ENCODE measurements at places on chromosomes 1 and 21. TPM values are rescaled to one million over a fixed set of nuclear protein-coding genes. Genes with fewer than 3 reads are reported as not detected.

DNA sequence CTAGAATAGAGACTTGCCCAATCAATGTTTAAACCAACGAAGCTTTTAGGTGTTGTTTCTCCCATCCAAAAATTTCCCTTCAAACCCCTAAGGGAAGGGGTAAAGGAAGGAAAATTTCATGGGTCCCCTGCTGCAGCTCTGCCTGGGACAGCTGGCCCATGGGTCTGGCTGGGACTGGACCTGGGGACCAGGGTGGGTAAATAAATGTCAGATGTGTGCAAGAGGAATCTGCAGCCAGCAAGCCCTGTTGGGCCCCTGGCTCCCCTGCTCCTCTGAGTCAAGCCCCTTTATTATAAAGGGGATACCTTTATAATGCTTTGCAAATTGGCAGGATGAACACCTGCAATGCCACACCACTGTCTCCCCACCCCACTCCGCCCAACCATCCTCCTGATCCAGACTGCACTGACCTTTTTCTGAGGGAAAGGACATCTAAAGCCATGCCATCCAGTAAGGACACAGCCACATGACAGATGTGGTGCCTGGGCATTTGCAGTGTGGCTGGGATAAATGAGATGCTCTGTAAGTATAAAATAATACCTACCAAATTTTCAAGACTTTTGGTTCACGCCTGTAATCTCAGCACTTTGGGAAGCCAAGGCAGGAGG is 1.9 kb upstream of the TMEM125 start:
- no peak for DNase-seq

GRCh38 chr1:202664083-202664482 is 46.2 kb downstream of the SYT2 start:
- no peak for DNase-seq

- DNase-seq, result no peak
These were observed 255.9 kb downstream of the FAF1 start for GRCh38 chr1:50704126-50704525.

DNA sequence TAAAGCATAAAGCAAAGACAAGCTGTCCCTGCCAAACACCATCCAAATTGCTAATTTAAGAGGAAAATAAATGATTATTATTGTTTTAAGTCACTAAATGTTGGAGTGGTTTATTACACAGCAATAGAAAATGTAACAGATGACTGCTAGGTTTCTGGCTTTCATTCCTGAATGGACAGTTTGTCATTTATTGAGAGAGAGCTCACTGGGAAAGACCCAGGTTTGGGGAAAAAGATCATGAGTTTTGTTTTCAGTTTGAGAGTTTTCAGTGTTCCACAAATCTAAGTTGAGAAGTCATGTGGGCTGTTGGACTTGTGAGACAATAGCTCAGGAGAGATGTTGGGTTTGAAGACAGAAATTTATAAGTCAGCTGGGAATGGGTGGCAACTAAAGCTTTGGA is 5.4 kb downstream of the GPA33 start:
- DNase-seq, result no peak

- DNase-seq, result no peak
These were observed 63.8 kb downstream of the TGFB2 start for GRCh38 chr1:218408942-218409341.

DNA sequence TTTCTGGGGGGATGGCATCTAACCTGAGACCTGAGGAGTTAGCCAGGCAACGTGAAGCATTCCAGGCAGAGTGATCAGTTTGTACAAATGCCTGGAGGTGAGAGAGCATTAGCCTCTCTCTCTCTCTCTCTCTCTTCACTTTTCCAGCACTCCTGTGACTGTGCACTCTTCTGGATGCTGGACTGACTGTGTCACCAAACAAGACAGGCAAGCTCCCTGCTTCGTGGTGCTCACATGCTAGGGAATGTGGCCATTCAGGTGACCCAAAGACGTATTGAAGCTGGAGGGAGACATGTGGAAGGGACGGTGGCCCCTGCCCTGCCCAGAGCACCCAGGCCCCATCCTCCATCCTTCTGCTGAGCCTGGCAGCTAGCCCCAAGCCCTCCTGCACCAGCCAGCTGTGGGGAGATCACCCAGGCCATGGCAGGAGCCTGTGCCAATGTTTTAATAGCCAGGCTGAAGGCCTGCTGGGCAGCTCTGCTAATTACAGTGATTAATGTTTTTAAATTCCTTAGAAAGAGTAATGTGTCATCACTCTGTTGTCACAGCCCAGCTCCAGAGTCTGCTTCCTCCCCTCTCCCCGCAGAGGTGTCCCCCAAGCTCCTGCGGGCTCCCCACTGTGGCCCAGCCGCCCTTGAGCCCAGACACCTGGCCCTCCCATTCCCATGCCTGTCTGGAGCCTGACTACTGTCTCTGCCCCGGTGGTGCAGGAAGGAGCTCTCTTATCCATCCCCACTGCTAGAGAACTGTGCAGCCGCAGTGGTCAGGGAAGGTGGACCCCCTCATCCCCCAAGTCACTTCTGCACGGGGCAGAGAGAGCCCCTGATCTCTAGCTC is 48.9 kb downstream of the UBIAD1 start:
- DNase-seq, result no peak

DNA sequence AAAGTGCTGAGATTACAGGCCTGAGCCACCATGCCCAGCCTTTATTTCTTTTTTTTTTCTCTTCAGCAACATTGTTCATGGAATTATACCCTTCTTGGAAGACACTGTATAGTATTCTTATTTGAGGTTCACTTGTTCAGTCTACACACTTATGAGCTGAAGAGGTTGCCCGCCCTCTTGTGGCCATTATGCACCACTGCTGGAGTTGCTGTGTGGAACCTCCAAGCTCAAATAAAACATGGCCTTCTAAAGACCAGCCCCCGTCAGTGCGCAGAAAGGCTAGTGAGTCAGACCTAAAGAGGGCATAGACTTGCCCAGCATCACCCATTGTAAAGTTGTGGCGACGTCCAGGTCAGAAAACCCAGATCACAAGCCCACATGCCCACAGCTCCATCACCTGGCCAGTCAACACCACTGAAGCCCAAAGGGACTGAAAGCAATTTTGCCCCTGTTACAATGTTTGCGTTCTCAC is 20.4 kb downstream of the LURAP1 start:
- peak; percentile 63 for DNase-seq

DNA sequence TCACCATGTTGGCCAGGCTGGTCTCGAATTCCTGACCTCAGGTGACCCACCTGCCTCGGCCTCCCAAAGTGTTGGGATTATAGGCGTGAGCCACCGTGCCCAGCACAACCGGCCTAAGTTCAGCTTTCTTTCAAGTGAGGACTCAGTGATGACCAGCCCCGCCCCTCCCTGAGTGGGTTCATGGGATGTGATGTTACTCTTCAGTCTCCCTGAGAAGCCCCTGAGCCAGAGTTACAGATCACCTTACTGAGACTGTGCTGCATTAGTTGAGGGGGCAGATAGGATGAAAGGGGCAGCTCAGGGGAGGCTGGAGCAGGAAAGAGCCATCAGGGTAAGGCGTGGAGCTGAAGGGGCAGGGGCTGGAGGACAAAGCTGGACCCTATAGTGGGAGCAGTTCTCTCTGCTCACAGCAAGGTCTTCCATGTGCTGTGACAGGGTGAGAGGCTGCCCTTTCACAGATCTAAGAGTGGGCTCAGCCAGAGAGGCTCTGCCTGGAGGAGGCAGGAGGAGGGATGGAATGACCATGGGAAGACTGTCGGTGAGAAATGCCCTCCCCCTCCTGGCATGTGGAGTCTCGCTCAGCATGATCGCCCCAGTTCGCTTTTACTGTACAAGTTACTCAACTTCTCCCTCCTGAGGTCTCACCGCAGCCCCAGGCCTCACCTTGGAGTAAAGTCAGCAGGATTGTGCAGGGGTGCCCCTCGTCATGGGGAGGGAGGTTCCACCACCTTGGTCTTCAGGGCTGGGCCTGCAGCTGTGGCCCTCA is 13.4 kb downstream of the SH2D2A start:
- DNase-seq, result no peak

- DNase-seq, result no peak
These were observed 5.9 kb upstream of the TTC22 start for GRCh38 chr1:54806931-54807611.

GRCh38 chr1:30008998-30009657 is 714.3 kb downstream of the MATN1 start:
- no peak for DNase-seq

DNA sequence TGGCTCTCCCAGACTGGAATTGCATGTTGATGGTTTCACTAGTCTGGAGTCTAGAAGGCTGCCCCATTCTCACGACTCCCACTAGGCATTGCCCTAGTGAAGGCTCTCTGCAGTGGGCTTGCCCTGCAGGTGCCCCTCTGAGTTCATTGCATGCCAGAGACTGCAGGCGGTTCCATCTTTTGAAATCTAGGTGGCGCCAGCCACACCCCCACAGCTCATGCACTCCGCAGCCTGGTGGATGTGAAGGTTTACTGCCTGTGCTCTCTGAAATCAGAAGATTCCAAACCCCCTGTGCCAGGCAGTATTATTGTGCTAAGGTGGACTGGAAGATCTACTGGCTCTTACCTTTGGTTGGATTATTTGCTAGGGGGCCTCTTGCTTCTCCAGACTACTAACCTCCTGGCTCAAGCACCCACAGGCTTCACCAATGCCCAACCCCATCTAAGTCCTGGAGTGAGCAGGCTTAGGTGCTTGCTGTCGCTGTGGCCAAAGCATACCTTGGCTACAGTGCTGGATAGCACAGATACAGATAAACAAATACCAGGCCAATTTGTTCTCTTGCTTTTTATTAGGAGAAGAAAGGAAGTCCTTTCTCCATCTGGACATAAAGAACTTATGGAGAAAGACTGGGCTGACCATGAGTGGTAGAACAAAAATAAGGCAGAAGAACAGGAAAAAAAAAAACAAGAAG is 83.5 kb upstream of the SIM2 start:
- DNase-seq, result no peak

DNA sequence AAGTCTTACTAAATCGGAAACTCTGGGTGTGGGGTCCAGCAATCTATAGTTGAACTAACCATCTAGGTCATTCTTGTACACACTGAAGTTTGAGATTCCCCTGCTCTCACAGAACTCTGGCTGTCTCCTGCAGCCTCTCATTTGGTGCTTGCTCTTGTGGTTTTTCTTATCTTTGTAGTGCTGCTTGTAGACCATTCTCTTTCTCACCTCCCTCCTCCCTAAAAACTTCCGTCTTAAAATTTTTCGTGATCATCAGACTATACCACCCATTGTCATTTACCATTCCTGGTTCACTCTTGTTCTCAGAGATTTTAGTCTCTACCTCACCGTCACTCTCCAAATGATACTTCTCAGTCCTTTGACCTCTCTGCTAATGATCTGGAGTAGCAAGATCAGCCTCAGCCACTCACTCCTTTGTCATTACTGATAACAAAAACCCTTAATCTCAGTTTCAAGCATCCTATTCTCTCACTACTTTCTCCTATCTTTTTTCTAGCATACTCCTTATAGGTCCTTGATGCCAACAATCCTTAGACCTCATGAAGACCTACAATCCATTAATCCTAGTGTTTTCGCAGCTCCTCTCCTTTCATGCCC is 13.0 kb upstream of the EPHX4 start:
- DNase-seq, result no peak

GRCh38 chr21:16834791-16835190 is 678.1 kb upstream of the CXADR start:
- DNase-seq, result no peak

DNA sequence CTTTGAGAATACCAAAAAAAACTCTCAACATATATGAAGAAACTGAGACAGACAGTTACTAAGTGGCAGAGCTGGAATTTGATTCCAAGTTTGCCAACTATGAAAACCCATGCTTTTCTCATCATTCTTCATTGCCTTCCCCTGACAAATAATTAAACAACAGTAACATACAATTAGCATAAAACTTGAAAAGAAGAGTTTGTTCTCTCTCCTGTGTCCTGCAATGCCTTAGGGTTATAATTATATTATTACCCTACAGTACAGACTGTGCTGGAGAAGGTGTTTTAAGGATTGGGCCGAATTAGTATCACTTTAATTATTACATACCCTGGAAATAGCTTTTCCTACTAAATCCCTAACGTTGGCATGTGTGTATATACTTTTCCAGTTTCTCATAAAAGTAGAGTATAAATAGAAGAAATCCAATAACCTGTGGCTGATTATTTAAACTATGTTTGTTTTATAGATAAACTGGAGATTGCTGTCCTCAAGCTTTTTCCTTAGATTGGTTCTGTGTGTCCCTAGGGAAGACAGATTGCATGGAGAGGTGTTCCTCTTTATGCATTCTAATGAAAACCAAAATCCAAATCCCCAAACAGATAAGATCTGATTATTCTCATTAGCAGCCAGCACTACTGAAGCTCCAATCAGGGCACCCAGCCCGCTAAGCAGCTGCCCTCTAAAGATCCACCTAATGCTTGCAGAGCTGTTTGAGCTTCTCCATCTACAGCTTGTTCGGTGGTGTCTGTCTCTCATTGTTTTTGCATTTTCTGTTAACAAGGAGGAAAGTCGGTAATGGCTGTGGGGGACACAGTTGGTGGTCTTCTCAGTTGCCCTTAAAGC is 156.3 kb downstream of the TM2D1 start:
- no peak for DNase-seq

- no peak for DNase-seq
These were observed 33.0 kb downstream of the TNNT2 start for GRCh38 chr1:201344206-201345080.

DNA sequence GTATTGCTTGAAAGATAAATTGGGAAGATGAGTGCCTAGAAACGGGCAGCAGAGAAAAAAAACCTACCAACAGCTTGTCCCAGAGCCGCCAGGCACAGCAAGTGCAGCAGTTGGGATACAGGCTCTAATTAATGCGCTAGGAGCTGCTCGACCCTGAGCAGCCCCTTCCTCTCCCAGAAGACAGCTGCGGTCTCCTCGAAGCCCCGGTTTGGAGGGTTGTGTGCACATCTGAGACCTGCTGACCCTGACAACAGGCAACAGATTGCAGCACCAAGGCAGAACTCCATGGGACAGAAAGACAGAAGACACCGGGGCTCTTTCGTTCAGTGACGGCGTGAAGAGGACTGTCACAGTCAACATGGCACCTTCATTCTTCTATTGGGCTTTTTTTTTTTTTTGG is 101.4 kb downstream of the TSEN15 start:
- no peak for DNase-seq

DNA sequence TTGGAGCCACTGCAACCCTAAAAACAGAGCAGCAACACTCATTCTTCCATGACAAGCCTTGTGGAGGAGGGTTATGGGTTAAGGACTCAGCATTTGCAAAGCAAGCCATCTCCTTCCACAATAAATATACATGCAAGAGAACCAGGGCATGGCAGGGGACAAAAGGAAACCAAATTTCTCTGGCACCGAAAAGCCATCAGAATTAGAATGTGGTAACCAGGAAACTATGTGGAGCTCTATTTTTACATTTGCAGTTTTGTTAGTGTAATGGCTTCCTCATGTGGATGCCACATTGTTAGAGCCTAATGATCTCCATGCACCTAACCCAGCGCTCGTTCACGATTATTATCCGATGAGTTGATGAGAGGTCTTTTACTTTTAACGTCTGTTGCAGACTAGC is 91.7 kb downstream of the NAV1 start:
- no peak for DNase-seq

FCRL5 gene
- total RNA-seq, result 1.0 TPM

SYNC gene
- 0.17 TPM for total RNA-seq

KIF14 gene
- total RNA-seq, result 22.5 TPM

FAM72C gene
- 6.3 TPM for total RNA-seq

FNDC5 gene
- total RNA-seq, result 2.0 TPM
